AG08396 (cell line): ENCODE measurements at places on chromosomes 3 and 15.

DNA sequence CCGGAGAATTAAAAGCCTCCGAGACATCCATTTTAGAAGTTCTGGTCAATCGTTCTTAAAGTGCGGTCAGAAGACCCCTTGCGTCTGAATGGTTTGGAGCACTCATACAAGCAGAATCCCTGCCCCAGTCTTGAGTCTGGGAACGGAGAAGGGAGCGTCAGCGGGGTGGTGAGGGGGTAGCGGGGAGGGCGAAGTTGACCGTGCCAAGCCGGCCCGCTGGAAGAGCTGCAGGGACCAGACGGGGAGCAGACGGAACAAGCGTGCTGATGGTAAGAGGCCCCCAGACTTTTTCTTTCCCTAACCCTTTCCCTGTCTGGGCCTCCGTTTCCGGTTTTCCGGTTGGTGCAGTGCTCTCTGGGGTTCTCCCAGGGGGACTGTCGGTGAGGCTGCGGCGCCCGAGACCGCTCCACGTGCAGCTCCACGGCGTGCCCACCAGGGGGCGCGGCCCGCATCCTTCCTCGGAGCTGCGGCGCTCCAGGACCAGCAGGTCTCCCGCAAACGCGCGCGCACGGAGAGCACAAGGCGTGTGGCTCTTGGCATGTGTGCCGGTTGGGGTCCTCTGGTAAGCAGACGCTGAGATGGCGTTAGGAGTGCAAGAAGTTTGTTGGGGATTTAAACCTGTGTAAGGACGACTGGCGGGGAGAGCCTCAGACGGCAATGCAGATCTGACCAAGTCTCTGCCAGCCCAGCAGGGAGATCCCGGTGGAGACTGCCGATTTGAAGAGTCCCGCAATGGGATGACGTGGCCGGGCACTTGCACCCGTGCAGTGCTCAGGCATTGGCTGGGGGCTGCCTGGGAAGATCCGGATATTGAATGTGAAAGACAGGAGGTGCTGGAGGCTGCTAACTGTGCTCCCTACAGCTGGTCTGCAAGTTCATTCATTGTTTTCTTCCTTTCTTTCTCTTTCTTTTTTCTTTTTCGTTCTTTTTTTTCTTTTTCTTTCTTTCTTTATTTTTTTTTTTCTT, 19.2 kb upstream of the CORO2B start:
- peak; percentile 89 for DNase-seq

- no peak for DNase-seq
Measured at GRCh38 chr3:19427422-19428149, 279.3 kb downstream of the KCNH8 start.

GRCh38 chr3:72907731-72908620, 20.1 kb downstream of the GXYLT2 start:
- peak; percentile 82 for DNase-seq

- DNase-seq: no peak
Measured at GRCh38 chr3:140501061-140501769, 176.6 kb upstream of the TRIM42 start.

DNA sequence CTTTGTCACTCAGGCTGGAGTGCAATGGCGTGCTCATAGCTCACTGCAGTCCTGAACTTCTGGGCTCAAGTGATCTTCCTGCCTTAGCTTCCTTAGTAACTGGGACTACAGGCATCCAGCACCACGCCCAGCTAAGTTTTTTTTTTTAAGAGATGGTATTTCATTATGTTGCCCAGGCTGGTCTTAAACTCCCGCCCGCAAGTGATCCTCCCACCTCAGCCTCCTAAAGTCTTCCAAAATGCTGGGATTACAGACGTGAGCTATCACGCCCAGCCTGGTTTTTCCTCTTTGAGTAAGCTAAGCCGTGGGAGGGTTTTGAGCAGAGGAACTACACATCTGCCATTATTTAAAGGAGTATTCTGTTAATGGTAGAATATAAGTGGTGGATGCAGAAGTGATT, 7.4 kb upstream of the LRRFIP2 start:
- no peak for DNase-seq

GRCh38 chr15:68578175-68578979, 416 bp upstream of the CORO2B start:
- DNase-seq: peak; percentile 80

DNA sequence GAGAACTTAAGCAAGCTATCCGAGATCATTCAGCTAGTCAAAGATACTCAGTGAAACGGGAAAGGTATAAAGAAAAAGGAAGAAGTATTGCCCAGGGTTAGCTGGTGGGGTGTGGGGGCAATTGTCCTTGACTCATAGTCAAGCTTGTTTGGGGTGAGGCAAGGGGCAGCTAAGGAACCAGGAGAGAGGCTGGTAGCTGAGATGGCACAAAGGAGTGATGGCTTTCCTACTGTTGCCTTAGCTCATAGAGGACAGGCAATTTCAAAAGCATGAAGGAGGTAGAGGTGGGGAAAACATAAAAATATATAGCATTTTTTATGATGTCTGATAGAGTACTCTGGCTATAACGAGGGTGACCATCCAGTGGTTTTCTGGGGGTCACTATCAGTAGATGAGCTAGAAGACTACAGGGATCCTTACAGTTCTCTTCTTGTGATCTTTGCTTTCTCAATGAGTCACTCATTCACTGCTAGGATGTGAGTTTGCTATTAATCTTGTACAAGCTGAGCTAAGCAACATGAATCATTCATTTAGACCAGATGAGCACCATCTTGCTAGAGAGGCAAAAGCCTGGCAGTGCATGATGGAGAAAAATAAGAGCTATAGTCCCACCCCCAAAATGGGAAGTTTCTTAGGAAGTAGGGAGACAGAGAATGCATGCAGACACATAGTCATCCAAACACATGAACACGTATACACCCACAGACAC, 207.1 kb upstream of the PFN2 start:
- peak; percentile 33 for DNase-seq

GRCh38 chr3:153746211-153746610, 375.0 kb upstream of the ARHGEF26 start:
- DNase-seq: no peak

DNA sequence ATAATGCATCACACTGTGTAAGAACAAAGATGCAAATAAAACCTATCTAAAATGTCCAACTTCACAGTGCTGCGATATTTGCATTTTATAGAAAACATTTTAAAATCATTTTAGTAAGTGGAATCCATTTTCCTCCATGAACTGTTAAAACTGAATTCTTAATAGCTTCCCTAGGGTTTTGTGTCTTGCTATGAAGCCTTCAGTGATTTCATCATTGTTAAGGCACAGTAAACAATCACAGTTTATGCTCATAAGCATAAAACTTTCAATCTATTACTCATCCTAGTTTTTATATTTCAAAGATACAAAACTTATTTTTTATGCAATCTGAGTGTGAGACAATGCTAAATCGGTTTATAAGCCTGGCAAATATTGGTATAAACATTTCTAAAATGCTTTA, 509.7 kb downstream of the TUSC7 start:
- DNase-seq: no peak

DNA sequence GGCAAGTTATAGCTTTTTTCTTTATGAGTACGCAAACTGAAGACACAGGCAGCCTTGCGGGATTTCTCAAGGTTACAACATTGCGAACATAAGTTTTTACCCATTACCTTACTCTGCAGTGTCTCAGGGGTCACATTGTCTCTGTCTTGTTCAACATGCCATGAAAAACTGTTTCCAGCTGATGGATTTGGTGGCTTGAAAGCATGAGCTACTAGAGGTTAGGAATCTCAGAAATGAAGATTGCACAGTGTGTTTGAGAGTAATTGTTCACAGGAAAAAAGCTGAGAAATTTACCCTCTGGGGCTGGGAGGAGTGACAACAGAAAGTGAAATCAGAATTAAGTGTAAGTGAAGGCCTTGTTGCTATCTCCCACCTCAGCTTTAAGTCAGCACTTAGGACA, 568.6 kb downstream of the TAFA4 start:
- DNase-seq: no peak

DNA sequence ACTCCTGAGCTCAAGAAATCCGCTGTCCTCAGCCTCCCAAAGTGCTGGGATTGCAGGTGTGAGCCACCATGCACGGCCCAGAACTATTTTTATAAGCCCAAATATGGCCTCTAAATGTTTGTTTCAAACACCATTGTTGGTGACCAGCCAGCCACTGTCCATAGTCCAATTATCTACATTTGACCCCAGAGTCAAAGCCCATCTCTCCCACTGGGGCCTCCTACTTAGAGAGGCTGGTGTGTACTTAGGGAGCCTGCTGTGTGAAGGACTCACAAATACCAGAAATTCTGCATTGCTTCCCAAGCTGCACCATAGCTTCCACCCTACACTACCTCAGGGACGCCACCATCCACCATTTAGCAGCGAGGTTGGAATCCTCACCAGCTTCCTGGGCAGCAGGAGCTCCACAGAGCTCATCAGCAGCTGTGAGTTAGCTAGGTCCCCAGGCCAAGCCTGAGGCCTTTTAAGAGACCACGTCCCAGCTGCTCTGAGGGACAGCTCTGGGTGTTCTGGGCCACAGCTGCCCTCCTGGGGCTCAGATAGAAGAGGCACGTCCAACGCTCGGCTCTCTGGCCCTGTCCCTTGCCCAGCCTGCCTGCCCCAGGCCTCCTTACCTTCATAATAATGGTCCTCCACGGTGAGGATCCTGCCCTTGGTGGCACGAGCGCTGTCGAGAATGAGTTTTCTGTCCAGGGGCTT, 29.5 kb downstream of the TKT start:
- no peak for DNase-seq

DNA sequence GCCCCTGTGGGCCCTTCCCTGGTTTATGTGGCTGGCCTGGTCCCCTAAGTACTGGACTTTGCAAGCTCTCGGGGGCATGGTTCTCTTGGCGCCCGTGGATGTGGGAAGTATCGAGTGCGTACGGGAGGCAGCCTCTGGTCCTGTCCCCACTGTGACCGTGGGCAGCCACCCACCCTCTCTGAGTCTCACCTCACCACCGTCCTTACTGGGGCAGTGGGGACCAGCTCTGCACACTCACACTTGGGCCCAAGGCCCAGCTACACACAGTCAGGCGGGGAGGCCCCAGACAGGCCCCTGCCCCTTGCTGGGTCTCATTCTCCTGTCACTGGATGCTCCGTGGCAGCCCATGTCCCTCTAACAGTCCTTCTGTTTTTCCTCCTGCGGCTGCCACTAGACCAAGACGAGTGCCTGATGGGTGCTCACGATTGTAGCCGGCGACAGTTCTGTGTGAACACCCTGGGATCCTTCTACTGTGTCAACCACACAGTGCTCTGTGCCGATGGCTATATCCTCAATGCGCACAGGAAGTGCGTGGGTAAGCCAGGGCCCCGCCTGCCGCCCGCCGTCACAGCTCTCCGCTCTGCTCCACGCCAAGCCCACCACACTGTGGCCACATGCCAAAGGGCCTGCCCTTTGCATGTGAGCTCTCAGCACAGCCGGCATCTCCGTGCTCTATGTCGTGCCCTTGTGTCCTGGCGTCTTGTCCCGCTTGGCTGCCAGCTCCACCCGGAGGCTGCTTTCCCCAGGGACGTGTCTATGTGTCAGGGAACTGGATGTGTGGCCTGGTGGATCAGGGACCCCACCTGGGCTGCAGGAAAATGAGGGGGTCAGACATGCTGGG, 72.7 kb downstream of the FBLN2 start:
- no peak for DNase-seq

GRCh38 chr3:7484636-7485035, 623.7 kb downstream of the GRM7 start:
- no peak for DNase-seq

GRCh38 chr3:35254917-35255316, 384.4 kb upstream of the ARPP21 start:
- no peak for DNase-seq

- DNase-seq: no peak
Measured at GRCh38 chr3:134867277-134867676, 72.2 kb downstream of the EPHB1 start.

DNA sequence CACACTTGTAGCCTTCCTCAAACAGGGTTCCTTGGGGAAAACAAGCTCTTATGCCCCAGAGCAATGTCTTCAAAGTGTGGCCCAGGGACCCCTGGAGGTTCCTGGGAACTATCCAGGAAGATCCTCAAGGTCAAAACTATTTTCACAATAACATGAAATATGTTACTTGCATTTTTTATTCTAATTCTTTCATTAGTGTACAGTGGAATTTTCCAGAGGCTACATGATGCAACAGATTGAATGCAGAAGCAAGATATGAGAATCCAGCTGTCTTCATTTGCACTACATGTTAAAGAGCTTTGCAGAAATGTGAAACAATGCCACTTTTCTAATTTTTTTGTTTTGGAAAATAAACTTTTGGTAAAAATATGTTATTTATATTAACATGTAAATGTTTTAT, 190.9 kb downstream of the SLC9A9 start:
- DNase-seq: no peak

DNA sequence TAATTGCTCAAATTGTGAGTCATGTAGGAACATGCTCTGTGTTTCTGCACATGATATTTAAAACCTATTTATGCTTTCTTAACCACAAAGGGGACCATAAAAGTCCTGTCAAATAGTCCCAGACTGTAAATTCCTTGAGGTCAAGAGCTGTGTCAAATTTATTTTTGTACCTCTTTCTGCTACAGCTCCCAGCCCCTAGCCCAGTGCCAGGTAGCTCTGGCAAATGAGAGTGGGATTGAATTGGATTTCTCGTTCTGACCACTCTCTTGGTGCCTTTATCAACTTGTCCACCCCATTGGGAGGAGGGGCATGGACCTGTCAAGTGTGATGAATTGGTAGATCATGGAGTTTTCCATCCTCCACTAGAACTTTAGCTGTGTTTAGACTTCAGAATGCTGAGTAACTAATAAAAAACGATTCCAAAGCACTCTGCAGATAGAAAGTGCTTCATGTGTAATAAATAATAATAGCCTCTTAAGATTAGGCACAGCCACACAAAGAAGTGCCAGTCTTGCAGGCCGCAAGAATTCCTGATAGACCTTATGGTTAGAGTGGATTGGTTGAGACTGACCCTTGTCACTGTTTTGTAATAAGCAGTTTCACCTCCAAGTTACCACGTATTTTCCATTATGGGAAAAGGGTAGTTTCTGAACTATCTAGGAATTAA, 120.4 kb downstream of the LPP start:
- no peak for DNase-seq

GRCh38 chr3:30685267-30685667, 78.9 kb downstream of the TGFBR2 start:
- DNase-seq: no peak

DNA sequence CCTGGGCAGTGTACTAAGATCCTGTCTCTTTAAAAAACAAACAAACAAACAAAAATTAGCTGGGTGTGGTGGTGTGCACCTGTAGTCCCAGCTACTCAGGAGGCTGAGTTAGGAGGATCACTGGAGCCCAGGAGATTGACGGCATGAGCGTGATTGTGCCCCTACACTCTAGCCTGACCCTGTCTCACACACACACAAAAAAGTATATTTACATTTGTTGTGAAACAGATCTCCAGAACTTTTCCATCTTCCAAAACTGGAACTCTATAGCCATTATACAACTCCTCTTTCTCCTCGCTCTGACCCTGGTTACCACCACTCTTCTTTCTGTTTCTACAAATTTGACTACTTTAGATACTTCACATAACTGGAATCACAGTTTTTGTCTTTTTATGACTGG, 56.0 kb upstream of the CCNB2 start:
- DNase-seq: no peak

GRCh38 chr15:56468401-56468800, 3.5 kb upstream of the MNS1 start:
- no peak for DNase-seq
